ENCODE measurements at places on chromosomes 12 and 14.

GRCh38 chr14:61025251-61026223 is 44.5 kb downstream of the SLC38A6 start:
- peak; percentile 81 for DNase-seq

DNA sequence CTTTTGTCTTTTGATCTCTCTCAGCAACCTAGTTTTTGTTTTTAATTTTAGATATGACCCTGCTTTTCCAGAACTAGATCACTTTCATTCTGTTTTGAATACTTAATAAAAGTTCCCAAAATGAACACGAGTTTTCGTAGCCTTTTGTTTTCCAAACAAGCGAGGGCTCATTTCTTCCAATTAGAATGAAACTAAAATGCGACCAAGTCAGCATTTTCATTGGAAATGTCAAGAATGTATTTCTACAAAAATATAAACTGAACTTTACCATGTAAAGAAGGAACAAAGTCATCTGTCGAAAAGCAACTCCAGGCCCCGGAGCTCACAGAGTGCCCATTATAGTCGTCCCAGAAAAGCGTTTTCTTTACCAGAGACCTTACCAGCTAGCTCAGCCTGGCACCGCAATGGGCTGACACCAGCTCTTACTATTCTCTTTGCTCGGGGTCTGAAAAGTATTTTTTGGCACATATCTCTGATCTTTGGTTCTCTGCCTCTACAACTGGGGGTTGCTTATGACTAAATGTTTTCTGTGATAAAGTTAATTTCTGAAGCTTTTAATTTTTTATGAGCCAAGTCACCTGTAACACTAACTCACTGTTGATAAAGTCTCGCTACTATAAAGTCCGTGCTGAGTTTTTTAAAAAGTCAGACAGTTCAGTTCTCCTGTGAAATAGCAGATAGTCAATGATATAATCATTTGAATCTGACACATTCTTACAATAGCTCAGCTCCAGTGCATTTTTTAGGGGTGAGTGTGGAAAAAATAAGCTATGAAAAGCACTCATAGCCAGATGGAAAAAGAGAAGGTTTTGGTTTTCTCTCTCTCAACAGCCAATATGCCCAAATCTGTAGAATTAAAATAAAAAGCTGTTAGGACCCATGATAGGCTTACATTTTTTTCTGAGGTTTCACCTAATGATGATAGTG is 43.4 kb downstream of the SAMD4A start:
- DNase-seq: no peak

DNA sequence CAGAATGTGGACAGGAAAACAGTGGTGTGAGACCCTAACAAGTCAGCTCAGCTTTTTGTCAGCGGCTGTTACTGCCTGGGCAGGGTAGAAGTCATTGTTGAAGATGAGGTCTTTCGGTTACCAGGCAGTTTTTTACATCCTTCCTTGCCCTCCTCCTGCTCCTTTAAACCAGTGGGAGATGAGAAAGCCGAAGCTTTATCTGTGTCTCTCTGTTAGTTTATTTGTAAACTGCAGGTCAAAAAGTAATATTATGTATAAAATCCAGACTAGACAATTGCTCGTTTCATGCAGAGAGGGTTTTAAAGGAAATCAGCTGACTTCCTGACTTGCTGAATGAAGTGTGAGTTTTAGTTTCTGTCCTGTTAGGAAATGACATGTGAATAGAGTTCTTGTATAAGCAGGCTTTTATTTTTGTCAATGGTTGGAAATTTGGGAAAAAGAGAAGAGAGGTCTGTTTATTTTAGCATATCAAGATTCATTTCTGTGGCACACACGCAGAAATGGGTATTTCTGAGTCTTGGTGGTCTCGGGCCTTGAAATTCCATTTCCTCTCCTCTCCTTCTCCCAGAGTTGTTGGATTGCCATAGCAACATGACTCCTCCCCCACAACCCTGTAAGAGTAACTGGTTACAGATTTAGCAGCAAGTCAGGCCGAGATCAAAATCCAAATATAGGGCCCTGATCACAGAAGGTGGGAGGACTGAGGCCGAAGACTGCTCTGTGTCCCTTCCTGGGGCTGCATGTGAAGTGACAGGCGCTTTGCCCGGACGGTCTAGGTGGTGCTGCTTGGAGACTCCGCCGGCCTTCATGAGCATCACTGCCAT is 60.8 kb downstream of the SAMD4A start:
- peak; percentile 67 for DNase-seq

- DNase-seq: no peak
Measured at GRCh38 chr12:105799103-105799502, 339.7 kb downstream of the NUAK1 start.

DNA sequence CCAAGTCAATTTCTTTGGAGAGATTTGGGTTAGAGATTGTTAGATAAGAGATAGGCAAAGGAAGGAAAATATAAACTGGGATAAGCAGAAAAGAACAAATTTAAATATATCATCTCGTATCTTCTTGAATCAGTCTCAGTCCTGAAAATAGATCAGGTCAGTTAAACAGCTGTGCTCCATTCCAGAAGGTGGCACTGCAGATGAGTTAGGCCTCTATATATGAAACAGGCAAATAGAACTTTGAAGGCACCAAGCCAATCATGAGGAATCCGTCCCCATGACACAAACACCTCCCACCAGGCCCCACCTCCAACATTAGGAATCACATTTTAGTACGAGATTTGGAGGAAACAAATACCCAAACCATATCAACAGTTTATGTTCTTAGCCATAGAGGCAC is 605.5 kb upstream of the USP15 start:
- DNase-seq: no peak

- peak; percentile 42 for DNase-seq
Measured at GRCh38 chr12:26651566-26652188, 181.3 kb downstream of the ITPR2 start.

- no peak for DNase-seq
Measured at GRCh38 chr14:33441633-33442032, 503.0 kb downstream of the NPAS3 start.

DNA sequence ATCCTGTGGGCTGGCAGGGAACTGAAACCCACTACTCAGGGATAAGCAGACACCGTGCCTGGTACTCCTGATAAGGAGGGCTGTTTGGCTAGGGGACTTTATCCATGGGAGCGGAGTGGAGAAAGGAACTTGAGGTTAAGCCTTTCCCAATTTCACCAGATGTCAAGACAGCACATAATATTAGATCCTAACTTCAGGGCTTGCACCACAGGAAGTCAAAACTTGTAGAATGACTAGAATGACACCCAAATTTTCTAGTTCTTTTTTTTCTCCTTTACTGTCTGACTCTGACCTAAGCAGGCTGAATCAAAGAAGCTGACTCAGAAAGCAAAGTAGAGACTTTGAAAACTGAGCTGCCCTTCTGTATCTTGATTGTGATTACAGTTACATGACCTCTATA is 7.1 kb upstream of the CGRRF1 start:
- DNase-seq: no peak

- no peak for DNase-seq
Measured at GRCh38 chr12:66379616-66380015, 77.3 kb downstream of the HELB start.

- DNase-seq: no peak
Measured at GRCh38 chr12:119463211-119463926, 128.8 kb downstream of the CCDC60 start.

GRCh38 chr12:120642826-120643225 is 2.4 kb downstream of the CABP1 start:
- DNase-seq: no peak

DNA sequence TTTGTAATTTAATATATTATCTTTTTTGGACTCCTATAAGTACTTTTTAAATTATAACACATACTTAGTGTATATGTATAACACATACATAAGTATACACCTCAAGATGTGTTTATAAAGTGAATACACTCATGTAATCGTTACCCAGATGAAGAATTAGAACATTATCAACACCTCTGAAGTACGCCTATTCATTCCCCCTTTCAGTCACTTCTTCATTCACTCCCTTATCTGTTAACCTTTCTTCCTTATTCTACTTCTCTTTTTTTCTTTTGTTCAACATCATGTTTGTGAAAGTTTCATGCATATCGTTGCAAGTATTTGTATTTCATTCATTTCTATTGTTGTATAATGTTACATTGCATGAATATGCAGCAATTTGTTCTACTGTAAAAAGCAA is 98.5 kb downstream of the ARID2 start:
- no peak for DNase-seq

DNA sequence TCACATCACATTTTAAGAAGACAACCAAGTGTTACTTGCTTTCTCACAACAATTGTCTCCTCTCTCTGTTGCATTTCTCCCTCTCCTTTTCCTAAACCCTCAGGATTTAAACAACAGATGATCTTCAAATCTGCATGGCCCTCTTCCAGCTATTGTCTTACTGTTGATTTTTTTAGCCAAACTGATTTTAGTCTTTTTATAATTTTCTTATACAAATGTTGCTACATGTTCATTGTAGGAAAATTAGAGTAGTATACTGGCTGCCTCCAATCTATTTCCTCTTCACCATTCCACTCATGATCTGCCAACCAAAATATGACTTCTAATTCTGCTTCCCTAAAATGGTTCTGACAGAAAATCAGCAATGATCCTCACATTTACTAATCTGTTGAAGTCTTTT is 1.4 kb upstream of the KERA start:
- DNase-seq: no peak

DNA sequence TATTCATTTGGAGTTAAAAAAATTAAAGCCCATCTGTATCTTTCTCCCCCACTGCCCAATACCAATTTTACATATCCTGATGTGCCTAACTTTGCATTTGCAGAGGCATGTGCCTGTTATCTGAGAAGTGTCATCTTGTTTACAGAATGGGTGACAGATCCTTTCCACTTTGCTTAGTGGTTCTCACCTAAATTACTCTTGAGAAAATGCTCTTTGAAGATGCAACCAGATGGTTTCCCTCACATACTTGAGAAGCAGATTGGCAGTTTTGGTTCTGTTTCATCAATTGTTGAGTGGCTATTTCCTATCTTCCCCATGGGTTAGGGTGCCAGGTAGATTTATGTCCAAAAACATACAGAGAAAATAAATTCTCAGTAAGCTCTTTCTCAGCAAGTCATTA is 1051.4 kb upstream of the ATXN7L3B start:
- no peak for DNase-seq

- DNase-seq: no peak
Measured at GRCh38 chr14:60303745-60304144, 54.7 kb downstream of the PPM1A start.

DNA sequence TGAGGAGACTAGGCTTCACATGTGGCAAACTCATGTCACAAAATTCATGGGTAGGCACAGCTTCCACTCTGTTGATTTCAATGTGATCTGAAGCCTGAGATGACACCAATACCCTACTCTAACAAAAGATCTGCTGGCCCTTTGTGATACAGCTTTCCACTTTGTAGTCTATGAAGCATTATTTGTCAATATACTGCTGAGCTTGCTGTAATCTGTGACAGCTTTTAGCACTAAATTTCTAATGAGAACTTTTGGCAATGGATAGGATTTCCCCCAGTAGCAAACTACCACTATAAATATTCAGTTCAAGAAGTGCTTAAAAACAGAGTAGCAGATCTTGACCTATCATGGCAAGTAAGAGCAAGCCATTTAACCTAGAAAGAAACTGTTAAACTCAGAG is 5.6 kb upstream of the HEATR5A start:
- no peak for DNase-seq

DNA sequence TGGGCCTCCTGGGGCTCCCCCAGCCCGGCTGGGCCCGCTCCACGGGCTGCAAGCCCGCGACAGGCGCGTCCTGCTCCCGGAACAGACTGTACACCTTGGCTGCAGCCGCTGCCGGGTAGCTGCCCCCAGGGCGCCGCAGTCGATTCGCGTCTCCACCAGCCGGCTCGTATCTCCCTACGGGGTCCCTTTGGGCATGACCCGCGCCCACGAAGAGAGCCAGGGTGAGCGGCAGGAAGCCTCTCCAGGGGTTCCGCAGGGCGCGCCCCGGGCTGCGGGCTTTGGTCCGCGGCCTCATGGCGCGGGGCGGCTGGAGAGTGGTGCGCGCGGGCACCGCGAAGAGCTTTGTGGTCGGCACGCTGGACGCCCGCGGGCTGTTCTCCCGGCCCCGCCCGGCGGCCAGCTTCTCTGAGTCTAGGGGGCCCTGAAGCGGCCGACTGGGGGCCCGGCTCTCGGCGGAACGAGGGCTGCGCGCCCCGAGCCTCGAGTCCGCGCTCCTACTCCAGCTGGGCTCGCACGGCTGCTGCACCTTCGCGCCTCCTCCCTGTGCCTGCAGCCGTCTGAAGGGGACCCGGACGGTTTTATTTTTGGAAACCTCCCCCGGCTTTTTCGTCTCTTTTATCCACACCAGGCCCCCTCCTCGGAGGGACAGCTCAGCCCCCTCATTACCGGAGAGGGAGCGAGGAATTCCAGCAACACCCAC is at the start of gene LTBP2:
TSS of gene LTBP2 (minus strand) at position 588 of the 700 bp plus-strand sequence. CDS start at position 295, 293 bp downstream.
- DNase-seq: no peak

DNA sequence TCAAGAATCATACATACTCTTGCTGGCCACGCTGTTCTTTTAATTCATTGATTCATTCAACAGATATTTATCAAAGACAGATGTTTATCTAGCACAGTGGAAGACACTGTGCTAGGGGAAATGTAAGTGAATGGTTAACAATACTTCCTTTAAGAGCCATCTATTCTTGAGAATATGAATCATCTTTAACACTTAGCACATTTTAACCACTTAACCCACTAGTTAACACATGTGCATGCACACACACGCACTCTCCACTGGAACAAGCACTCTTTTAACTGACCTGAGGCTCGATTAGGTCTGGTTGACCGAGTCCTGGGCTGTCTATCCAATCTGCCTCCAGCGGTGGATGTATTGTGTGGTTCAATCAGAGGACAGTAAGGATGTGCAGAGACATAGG is 34.6 kb downstream of the LMNTD1 start:
- DNase-seq: no peak

DNA sequence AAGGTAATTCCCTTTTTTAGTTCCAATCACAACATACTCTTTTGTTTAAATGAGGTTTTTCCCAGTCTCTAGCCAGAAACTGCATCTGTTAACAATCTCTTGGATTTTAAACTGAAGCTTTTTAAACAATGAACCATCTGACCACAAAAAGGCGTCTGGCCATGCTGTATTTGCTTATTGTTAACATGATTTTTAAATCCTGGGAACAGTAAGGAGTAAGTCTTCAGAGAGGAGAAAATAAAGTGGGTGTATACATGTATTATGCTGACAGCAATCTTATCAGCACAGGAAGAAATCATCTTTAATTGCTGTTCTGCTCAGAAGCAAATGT is 106.2 kb downstream of the DAAM1 start:
- no peak for DNase-seq

GRCh38 chr12:1591543-1591942 is 2.8 kb downstream of the FBXL14 start:
- DNase-seq: no peak

Measured in kidney capillary endothelial cell (primary cell).